ENCODE measurements at places on chromosomes 12 and 14.

GRCh38 chr12:131795064-131795463 lies 33.1 kb upstream of the MMP17 start:
- DNase-seq, result no peak

GRCh38 chr12:62575036-62575435 lies 108.4 kb downstream of the MON2 start:
- no peak for DNase-seq

GRCh38 chr14:104383996-104384775 lies 195.4 kb upstream of the C14orf180 start:
- DNase-seq, result no peak

- DNase-seq, result no peak
Observed at GRCh38 chr12:105329926-105330282, 587 bp upstream of the C12orf75 start.

DNA sequence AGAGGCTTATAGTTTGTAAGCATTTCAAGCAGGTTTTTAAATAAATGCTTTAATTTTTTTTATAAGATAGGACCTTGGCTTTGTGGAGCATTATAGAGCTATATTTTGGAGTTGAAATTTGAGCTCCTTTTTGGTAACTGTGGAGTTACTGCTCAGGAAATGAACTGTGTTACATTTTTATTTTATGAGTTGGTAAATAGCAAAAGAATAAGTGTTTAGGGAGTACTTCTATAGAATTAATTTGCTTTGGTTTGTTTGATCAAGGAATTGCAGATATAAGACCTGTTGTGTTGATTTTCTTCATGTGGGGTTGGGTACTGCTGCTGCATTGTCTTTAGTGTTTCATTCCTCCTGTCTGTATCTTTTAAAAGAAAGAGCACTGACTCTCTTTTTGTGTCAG lies 3.5 kb downstream of the ATP2A2 start:
- no peak for DNase-seq

GRCh38 chr14:30214014-30214413 lies 286.4 kb upstream of the PRKD1 start:
- DNase-seq, result no peak

DNA sequence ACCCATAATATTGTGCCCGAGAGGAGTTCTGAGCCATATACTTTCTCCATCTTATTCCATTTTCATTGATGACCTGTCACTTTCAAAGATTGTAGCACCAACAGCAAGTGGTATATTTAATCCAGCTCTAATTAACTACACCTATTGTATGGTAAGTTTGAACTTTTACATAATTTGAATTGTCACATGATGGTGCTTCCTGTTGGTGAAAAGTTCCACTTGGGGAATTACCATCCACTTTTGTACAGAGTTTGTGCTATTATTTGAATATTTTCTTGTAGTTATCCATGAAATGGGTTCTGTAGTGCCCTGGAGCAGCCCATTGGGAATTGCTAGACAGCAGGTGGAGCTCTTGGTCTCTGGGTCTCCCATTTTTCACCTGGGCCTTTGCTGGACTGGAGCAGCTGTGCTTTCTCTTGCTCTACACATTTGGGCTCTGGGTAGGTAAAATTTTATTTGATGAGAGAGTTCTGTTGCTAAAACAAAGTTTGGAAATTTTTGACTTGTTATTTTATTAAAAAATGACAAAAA lies 3.0 kb downstream of the SMCO3 start:
- no peak for DNase-seq

GRCh38 chr14:50656776-50657175 lies 11.3 kb downstream of the SAV1 start:
- DNase-seq, result no peak

- DNase-seq, result no peak
Observed at GRCh38 chr14:77825895-77826519, 26.1 kb downstream of the ADCK1 start.

- DNase-seq, result no peak
Observed at GRCh38 chr12:69459477-69459876, 10.7 kb upstream of the FRS2 start.

- no peak for DNase-seq
Observed at GRCh38 chr14:32354716-32355115, 25.6 kb downstream of the AKAP6 start.
